ENCODE measurements at places on chromosomes 5 and 9. TPM values are rescaled to one million over a fixed set of nuclear protein-coding genes. Genes with fewer than 3 reads are reported as not detected.

- DNase-seq, result no peak
Observed at GRCh38 chr9:68762570-68762969, 57.5 kb downstream of the PIP5K1B start.

DNA sequence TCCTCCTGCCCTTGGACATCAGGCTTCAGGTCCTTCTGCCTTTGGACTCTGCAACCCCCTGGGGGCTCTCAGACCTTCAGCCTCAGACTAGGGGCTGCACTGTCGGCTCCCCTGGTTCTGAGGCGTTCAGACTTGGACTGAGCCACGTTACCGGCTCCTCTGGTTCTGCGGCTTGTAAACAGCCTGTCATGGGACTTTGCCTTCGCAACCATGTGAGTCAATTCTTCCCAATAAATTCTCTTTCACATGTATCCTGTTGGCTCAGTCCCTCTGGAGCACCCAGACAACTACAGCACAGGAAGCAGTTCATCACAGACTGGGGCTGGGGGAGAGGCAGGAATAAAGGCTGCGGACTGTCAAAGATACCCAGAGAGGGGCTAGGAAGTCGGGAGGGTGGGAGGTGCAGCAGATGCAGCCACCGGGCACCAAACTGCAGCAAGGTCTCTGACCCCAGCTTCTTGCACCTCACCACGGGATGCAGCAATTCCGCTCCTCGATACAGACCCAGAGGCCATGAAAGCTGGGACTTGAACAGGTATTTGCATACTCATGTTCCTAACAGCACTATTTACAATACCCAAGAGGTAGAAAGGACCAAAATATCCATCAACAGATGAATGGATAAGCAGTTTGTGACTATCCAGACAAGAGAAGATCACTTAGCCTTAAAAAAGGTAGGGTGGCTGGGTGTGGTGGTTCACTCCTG is 100.8 kb downstream of the COL23A1 start:
- DNase-seq, result no peak

DNA sequence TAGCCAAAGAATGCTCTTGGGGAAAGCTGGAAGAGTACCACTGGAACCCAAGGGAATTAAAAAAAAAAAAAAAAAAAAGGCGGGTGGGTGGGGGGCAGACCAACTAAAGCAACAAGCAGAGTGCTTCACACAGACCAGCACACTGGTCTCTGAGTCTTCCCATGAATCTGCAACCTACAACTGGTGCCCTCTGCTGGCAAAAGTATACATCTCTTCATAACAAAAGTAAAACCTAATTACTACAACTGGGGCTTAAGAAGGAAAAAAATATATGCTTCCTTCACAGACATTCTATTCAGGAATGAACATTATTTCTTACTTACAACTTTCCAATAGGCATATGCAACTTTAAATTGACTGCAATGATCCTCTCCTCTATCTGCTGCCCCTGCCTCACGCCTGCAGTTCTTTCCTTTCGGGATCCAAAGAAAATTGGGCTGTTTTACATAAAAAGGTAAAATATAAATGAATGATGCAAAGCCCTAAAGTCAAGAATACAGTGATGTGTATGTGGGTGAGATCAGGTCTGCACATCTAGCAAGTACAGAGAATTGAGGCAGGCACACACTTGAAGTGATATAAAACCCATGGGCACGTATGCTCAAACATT is 7.2 kb upstream of the KLHL3 start:
- peak; percentile 66 for DNase-seq

DNA sequence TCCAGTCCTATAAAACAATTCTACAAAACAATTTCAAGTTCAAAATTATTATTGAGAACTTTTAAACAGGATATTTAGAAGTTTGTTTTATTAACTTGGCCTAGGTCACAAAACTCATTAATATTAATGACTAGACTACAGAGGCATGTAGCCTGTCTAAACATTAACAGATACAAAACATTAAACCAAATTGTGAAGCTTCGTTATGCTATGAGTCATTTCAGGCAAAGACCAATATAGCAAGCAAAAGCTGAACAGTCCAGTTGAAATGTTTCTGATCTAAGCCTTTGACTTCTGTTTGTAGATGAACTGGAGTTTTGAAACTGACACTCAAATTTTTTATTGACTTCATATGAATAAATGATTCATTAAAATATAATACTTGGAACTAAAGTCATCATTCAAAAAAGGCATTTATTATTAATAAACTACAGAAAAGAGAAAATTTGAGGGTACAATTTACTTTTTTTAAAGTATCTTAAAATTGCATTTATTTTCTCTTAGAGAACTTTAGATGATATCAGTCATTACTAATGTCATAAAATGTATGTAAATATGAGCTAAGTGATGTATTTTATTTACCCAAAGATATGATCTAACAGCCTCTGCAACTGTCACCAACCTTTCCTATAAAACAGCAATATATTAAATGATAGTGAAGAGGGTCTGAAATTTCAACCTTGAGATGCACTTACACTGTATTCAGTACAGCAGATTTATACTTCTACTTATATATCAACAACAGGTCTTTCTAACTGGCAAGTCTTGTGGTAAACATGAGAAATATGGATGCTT is 188.8 kb downstream of the COMMD10 start:
- DNase-seq, result no peak

DNA sequence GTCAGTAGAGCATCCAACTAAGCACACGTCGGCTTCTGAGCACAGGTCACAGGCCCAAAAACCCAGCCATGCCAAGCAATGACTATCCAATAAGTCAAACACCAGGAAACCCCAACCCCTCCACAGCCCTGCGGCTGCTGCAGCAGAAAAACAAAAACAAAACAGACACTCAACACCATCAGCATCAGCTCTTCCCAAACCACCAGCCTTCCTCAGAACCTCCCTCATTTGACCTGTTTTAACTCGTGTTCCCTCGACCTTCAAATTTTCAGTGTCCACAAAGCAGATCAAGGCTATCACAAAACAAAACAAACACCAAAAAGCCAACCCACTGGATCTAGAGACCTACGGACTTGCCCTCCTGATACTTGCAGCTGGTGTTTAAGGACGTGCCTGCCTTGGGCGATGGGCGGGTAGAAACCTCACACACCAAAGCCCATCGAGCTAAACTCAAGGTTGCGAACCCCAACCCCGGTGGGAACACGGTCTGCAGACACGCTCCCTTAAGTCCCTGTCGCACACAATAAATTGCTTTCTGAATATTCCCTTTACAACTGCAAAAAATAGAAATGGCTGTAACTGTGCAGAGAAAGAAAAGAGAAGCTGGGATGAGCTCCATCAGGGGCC is 247.1 kb upstream of the ANKRD55 start:
- no peak for DNase-seq

- no peak for DNase-seq
Observed at GRCh38 chr5:81252904-81253303, 19.8 kb downstream of the CKMT2 start.

DNA sequence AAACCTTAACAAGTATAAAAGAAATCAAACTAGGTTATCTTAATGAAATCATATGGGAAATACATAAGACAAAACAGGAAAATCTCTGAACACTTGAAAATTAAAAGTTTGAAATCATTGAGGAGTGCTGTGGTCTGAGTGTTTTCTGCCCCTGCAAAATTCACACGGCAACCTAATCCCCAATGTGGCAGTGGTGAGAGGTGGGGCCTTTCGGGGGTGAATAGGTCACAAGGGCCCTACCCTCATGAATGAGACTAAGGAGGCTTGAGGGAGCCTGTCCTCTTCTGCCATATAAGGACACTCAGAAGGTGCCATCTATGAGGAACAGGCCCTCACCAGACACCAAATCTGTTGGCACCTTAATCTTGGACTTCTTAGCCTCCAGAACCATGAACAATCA is 10.7 kb downstream of the CAMSAP1 start:
- DNase-seq, result no peak

DNA sequence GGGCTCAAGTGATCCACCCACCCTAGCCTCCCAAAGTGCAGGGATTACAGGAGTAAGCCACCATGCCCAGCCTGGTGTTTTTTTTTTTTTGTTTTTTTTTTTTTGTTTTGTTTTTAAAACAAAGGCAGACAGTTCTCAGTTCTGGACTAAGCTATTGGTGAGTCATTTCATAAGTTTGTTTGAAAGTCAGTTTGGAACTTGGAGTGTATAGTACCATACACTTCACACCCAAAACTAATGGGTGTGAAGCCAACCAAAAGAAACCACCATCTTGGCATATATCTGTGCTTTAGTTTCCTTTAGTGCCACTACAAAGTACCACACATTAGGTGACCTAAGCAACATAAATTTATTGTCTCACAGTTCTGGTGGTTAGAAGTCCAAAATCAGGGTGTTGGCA is 13.4 kb downstream of the MAST4 start:
- no peak for DNase-seq

DNA sequence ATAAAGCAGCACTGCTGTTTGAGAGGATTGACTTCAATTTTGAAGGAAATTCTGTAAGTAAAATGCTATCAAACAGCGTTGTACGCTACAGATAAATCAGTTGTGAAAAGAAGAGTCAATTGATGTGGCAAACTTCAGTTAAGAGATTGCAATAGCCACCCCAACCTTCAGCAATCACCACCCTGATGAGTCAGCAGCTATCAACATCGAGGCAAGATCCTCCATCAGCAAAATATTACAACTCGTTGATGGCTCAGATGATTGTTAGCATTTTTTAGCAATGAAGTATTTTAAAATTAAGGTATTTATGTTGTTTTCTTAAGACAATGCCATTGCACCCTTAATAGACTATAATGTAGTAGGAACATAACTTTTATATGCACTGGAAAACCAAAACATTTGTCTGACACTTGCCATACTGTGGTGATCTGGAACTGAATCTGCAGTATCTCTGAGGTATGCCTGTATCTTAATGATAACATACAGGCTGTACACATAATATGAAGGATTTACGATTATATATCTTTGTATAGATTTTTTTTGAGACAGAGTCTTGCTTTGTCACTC is 47.5 kb downstream of the VPS13A start:
- no peak for DNase-seq

GRCh38 chr5:156271569-156271968 is 55.4 kb upstream of the SGCD start:
- DNase-seq, result no peak

- DNase-seq, result no peak
Observed at GRCh38 chr5:174259696-174260420, 214.4 kb downstream of the NSG2 start.

GRCh38 chr5:116442095-116442534 is 132.5 kb downstream of the SEMA6A start:
- no peak for DNase-seq

DNA sequence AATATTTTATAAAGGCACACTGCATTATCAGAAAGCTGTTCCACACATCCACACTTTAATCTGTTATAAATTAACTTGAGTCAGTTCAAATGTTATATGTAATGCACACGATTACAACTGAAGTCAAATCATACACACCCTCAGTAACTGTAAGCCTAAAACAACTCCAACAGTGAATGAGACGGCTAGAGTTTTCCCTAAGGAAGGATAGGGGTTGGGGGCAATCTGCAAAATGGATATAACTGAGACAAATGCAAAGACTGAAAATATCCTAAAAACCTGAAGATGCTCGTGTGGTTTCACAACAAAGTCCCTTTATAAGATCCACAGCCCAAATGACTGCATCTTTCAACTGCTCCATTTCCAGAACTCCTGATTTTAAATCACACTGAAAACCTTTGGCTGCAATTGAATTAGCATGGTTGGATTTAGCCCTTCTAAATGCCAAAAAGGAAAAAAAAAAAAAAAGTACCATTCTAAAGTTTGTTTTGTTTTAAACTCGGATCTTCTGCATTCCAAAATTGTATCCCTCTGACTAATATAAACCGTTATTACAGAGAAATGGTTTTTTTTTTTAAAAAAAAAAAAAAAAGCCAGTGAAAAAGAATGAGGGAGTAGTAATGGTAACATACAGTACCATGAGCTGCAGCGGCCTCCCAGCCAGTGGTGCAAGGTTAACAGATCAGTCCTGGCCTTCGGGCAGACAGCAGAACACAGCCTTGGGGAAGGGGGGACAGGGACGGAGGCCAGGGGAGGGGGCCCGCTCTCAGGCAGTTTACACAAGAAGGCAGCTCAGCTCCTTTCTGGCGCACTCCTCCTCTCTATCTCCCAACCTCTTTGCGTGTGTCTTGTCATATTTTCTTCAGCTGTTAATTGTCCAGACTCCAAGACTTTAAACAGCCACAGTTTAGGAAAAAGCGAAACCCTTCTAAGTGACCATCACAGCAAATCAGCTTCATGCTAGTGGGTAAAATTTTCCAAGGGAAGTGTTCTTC is 166.1 kb downstream of the BNC2 start:
- DNase-seq, result peak; percentile 72

- DNase-seq, result peak; percentile 78
Observed at GRCh38 chr5:82641331-82642003, 363.3 kb upstream of the RPS23 start.

- no peak for DNase-seq
Observed at GRCh38 chr5:179816796-179817469, 3.8 kb upstream of the SQSTM1 start.

DNA sequence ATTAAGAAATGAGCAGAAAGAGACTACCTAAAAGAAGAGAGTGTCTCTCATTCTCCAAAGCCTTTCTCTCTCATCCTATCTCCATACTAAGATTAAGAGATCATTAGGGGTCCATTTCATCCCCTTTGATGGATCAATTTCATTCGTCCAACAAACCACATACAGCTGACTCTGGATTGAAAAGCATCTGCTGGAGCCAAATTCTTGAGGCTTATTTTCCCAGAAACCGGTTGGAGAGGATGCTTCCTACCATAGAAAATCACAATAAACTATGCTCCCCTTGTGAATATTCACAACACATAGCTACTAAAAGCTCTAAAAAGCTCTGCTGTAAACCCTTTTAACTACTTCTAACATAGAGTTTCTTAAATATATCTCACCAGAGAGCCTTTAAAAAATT is 755.0 kb upstream of the ZNF608 start:
- DNase-seq, result no peak

GRCh38 chr5:41181691-41182564 is 31.4 kb downstream of the C6 start:
- DNase-seq, result no peak

- DNase-seq, result no peak
Observed at GRCh38 chr5:175872287-175873087, 1.1 kb downstream of the CPLX2 start.

DNA sequence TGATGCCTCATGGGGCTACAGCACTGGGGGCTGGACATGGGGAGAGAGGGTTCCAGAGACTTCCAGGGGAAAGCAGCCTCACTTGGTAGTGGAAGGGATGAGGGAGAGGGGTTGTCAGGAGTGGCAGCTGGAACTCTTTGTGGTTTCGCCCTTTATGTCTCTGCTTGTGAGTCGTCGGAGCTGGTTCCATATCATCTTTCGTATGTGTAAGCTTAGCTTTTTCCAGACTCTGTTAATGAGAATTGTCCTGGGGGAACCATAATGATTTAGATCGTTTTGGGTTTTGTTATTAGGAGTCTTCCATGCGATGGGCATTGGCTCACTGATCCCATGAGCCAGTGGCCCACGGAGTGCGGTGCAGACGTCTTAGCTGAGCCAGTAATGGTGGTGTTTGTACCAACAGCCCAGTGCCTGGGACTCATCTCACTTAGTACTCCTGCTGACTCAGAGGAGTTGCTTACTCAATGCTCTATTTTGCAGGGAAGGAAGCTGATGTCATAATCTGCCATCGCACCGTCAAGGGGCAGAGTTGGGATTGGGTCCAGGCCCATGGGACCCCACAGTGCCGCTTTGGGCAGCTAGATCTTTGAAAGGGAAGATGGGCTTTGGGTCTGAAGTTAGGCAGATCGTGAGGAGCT is 48.5 kb downstream of the NEK6 start:
- DNase-seq, result no peak

ARSI gene
- 8.2 TPM for polyA plus RNA-seq

TAF11L5 gene
- not detected for polyA plus RNA-seq

SOX30 gene
- polyA plus RNA-seq, result 0.26 TPM

PTPN3 gene
- 2.0 TPM for polyA plus RNA-seq

ADCY2 gene
- 54.1 TPM for polyA plus RNA-seq

FOXD4L3 gene
- polyA plus RNA-seq, result not detected

OBP2B gene
- not detected for polyA plus RNA-seq

RFX3 gene
- polyA plus RNA-seq, result 5.0 TPM

OR13C3 gene
- polyA plus RNA-seq, result not detected

Data from hindlimb muscle (tissue), 1 donor.